ENCODE measurements at places on chromosomes 3 and 15.

DNA sequence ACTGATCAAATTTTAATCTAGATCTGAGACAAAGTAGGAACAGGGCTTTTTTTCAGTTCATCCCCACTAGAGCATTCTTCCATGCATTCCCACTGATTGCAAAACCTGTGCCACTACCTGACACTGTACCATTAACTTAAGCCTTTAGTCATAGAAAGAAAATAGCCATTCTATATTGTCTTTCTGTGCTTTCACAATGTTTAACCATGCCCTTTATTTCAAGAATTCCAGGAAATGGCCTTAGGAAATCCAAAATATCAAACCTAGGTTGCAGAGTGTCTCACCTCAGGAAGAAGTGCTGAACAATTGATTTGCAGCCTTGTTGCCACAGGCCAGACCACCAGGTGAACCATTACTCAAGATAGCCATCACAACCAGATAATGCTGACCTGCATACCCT, 56.2 kb upstream of the TGFBR2 start:
- no peak for DNase-seq

GRCh38 chr3:25452192-25452591, 24.1 kb downstream of the RARB start:
- DNase-seq: no peak

GRCh38 chr15:40137303-40138200, 23.3 kb upstream of the BUB1B start:
- DNase-seq: no peak

DNA sequence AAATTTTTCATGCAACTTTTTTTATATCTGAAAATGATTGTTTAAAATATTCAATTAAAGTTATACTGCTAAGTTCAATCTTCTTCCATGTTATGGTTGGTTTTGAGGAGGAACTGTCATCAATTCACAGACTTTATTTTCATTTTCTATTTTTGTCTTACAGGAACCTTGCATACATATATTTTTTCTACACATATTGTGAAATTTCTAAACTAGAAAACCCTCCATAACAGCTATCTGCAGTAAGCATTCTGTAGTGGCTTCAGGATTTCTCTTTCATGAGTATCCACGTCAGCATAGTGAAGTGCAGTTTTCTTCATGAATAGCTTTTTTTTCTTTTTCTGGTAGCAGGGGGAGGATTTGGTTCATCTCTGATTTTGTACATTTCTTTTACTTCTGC, 48.2 kb downstream of the ATR start:
- no peak for DNase-seq

DNA sequence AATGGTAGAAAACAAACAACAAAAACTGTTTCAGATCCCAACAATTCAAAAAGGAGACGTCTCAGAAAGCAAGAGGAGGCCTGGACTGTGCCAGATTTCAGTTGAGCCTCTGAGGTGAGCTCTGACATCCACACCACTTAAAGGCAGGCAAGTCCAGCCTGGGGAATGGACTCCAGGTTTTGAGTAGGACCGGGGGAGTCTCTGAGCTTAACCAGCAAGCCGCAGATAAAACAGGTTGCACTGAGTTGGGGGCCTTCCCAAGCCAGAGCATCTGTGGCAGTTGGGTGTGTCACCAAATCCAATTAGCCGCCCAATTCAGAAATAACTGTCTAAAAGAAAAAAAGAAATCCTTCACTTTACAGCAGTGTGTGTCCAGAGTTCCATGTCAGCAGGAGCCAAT, 54.7 kb downstream of the OXNAD1 start:
- DNase-seq: no peak

GRCh38 chr3:7306901-7307300, 446.0 kb downstream of the GRM7 start:
- DNase-seq: no peak

DNA sequence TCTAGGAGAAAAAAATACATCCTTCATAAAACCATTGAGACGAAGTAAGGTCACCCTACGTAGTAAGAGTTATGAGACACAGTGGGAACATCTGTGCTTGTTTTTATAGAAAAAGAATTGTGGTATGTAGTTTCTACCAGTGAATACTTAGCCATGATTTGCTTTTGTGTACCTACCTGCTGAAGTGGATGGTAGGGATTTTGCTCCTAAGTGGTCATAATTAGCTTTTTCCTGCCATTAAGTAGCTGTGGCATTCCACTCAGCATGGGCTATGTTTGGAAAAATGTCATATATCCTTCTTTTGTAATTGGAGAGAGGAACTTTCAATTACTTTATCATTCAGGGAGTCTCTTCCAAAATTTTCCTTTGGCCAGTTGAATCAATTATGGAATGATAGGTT, 63.7 kb downstream of the CHD2 start:
- no peak for DNase-seq

- no peak for DNase-seq
Measured at GRCh38 chr3:3559786-3560185, 239.4 kb upstream of the LRRN1 start.

GRCh38 chr3:53154881-53155285, 6.1 kb upstream of the PRKCD start:
- DNase-seq: no peak

- no peak for DNase-seq
Measured at GRCh38 chr15:61524086-61524485, 295.0 kb upstream of the RORA start.

DNA sequence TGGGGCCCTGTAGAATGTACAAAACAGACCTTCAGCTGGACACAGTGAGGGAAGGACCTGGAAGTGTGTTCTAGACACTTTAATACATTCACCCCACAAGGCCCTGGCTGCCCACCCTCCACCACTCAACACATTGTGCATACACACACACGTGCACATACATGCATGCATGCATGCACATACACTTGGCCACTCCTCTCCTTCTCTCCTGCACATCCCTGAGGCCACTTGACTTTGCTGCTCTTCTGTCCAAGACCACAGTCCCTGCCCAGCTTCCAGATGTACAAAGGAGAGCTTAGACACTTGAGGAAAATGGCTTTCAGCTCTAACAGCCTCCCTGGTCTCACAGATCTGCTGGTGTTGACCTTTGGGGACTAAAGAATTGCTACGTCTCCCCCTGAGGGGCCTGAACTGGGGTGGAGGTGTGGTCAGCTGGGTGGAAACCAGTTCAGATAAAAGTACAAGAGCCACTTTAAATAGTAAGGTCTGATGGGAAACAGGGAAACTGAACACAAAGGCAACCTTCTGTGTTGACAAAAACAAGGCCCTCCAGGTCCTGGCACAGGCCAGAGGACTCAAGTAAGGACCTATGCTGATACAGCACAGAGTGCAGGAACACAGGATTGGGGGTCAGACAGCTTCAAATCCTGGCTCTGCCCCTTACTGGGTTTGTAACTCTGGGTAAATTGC, 24.8 kb upstream of the NOX5 start:
- no peak for DNase-seq

GRCh38 chr3:71076361-71077002, 507.0 kb downstream of the FOXP1 start:
- no peak for DNase-seq

DNA sequence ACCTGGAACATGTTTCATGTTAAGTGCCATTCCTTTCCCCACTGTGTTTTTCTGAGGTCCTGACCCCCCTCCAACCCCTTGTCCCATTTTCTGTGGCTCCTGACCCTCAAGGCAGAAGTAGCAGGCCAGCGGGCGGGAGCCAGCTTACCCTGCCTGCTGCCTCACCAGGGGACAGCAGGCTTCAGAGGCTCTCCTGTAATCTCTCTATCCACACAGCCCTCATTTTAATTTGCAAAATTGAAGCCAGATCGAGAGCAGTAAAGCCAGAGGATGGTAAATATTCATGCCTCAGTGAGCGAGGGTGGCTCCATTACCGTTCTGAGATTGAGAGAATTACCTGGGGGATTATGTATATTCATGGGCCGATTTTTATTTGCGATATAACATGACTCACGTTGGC, 147.6 kb downstream of the DNAJB8 start:
- DNase-seq: no peak

DNA sequence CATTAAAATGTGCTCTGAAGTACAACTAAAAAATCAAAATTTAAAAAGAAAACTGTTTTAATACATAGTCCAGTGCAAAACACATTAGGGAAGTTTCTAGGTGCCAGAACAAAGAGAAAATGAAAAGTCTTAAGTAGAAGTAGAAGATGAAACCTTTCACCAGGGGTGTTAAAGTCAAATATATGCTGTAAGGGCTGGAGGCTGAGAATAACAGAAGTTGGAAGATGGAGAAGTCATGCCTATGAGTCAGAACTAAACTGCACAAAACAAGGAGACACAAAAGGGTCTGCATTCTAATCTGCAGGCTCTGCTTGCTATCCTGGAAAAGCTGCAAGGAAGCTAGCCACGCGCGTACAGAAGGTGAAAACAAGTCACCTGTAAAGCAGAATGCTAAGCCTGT, 48.7 kb upstream of the CPB1 start:
- no peak for DNase-seq

- peak; percentile 71 for DNase-seq
Measured at GRCh38 chr3:172107403-172107802, 68.0 kb downstream of the FNDC3B start.

DNA sequence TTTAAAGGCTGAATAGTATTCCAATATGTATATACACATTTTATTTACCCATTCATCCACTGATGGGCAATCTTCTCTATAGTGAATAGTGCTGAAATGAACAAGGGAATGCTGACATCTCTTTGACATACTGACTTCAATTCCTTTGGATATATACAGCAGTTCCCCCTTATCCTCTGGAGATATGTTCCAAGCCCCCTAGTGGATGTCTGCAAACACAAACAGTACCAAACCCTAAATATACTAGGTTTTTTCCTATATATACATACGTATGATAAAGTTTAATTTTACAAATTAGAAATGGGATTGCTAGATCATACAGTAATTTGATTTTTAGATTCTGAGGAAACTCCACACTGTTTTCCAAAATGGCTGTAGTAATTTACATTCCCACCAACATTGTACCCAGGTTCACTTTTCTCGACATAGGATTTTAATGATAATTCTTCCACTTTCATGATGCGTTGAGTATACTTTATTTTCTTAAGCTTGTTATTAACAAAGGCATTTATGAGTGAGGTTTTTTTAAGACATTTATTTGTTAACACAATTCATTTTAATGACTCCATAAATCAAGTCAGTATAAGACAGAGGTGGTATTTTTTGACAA, 38.2 kb downstream of the VPS13C start:
- DNase-seq: no peak

- DNase-seq: no peak
Measured at GRCh38 chr3:177777699-177778098, 580.4 kb upstream of the TBL1XR1 start.

GRCh38 chr15:92981333-92981732, 81.2 kb downstream of the CHD2 start:
- DNase-seq: no peak

DNA sequence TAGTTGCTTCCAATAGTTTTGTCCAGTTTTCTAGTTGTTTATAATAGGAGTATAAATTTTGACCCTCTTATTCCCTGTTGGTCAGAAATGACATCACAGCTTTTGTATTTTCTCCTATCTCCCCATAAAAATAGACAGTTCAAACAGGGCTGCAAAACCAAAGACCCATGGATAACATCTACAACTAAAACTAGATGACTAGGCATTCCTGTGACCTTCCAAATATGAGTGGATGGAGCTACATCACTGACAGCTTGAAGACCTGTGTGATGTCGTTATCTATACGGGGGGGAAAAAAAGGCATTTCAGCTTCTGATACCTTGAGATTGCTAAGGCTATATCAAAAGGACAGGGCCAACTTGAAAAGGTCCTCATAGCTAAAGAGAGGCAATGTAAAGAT, 84.6 kb downstream of the REC114 start:
- no peak for DNase-seq

- DNase-seq: no peak
Measured at GRCh38 chr3:165211721-165212120, 15.5 kb upstream of the SLITRK3 start.
